ENCODE measurements at places on chromosomes 7 and 10. TPM values are rescaled to one million over a fixed set of nuclear protein-coding genes. Genes with fewer than 3 reads are reported as not detected.

- DNase-seq: no peak
- no peaks in the 10 kb centered on the region for H3K27me3 ChIP-seq
- H3K4me3 ChIP-seq: no peak overlapping the region
- H3K4me1 ChIP-seq: no peaks in the 10 kb centered on the region
Measured at GRCh38 chr10:44511601-44512000, 126.7 kb upstream of the CXCL12 start.

GRCh38 chr7:34338961-34339526, 319.0 kb upstream of the NPSR1 start:
- H3K36me3 ChIP-seq: no peaks in the 10 kb centered on the region
- no peaks in the 10 kb centered on the region for H3K4me1 ChIP-seq
- no peak overlapping the region for H3K4me3 ChIP-seq
- no peak overlapping the region for H3K27ac ChIP-seq

Gene ZPBP
- not detected for total RNA-seq

Gene ADIRF
- 82.4 TPM for total RNA-seq

Gene NPSR1
- total RNA-seq: not detected

Gene FEZF1
- not detected for total RNA-seq
